ENCODE measurements at places on chromosomes 1 and 21.

DNA sequence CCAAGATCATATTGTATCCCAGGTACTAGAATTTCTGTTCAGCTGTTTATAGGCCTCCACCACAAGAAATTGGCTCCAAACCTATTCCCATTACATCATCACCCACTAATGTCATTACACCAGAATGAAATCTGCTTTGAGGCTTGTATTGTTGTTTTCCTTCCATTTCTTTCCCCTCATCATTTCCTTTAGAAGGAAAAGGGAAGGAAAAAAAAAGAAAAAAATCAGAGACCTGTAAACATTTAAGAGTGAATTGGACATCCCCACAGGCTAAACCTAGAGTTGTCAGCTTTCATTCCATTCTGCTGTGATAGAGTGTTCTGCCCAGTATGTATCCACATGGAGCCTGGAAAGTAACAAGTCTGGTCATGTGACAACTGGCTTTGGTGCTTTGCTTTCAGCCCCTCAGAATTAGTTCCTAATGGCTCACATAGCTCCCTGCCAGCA is 44.6 kb downstream of the NFYC start:
- no peak for DNase-seq

- DNase-seq = no peak
Observed at GRCh38 chr1:46529031-46529630, 22.3 kb downstream of the KNCN start.

GRCh38 chr1:163650624-163651023 is 328.9 kb downstream of the NUF2 start:
- DNase-seq = no peak

- no peak for DNase-seq
Observed at GRCh38 chr21:26093122-26093521, 77.4 kb downstream of the APP start.
